Mesangial cell (primary cell): ENCODE measurements at places on chromosomes 2 and 18. TPM values are rescaled to one million over a fixed set of nuclear protein-coding genes. Genes with fewer than 3 reads are reported as not detected.

MRO gene
- under 0.01 and 0.25 TPM in 2 replicates for total RNA-seq

FAM228A gene
- 0.51 TPM in 1 of 2 replicates, not detected in the other for total RNA-seq

EFHD1 gene
- total RNA-seq = 3.7 and 13.8 TPM in 2 replicates

DYSF gene
- 18.1 and 37.0 TPM in 2 replicates for total RNA-seq

NYAP2 gene
- not detected in 2 replicates for total RNA-seq

PCARE gene
- not detected in 2 replicates for total RNA-seq

PLEKHH2 gene
- total RNA-seq = 2.8 and 8.2 TPM in 2 replicates

WNT10A gene
- 1.1 and 10.5 TPM in 2 replicates for total RNA-seq

GNLY gene
- not detected in 2 replicates for total RNA-seq

DNAJC5G gene
- total RNA-seq = not detected in 2 replicates

CCL20 gene
- total RNA-seq = 2.3 TPM in 1 of 2 replicates, not detected in the other

ADD2 gene
- total RNA-seq = 3.4 and 5.2 TPM in 2 replicates

CXCR1 gene
- not detected in 2 replicates for total RNA-seq

ASTL gene
- not detected in 2 replicates for total RNA-seq
